ENCODE measurements at places on chromosomes 4 and X. TPM values are rescaled to one million over a fixed set of nuclear protein-coding genes. Genes with fewer than 3 reads are reported as not detected.
A peak's percentile ranks its signal among the peaks of the same experiment; 100 is the strongest.

Gene FAT1
- total RNA-seq = 124 TPM

DNA sequence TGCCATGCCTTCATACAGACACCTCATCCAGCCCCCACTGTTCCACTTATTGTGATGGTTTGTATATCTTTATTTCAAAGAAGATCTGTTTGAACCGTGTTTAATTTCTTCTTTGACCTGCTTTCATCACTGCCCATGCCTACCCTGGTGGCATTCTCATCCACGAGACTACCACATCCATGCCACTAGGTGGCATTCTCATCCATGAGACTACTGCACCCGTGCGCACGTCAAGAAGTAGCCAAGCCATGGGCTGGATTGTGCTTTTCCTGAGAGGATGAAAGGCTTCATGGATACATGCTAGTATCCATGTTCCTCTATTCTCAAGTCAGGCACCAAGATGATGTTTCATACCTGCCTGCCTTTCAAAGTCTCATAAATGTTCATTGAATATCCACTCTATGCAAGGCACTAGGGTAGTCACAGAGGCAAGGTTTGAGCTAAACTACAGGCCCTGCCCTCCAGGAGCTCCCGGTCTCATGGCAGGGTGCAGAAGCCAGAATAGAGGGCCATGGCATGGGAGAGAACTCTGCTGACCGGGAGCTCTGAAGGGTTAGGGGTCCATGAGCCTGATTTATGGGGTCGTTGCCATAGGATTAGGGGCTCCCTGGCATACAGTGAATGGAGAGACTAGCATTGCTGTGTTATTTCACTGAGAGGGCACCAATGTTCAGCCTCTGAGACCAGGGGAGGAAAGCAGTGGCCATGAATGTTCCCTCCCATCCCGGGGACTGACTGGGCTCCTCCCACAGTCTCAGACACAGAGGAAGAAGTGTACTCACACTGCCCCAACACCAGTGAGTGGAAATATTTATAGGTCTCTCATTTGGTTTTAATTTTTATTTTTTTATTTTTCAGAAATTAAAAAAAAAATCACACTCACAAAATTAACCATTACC is 24.8 kb upstream of the EOLA2 start:
- no peaks in the 10 kb centered on the region for H3K36me3 ChIP-seq
- H3K27me3 ChIP-seq = no peaks in the 10 kb centered on the region
- no peak overlapping the region for H3K27ac ChIP-seq
- no peaks in the 10 kb centered on the region for H3K4me1 ChIP-seq
- peak; percentile 61 for DNase-seq
- no peak overlapping the region for H3K4me3 ChIP-seq

Gene CXCL11
- 1.9 TPM for total RNA-seq

GRCh38 chrX:54044877-54045338 is 635 bp upstream of the PHF8 start:
- DNase-seq = no peak
- H3K27ac ChIP-seq = peak overlapping the region; percentile 99
- peaks cover 1% of the 10 kb centered on the region for H3K36me3 ChIP-seq
- H3K27me3 ChIP-seq = no peaks in the 10 kb centered on the region

GRCh38 chr4:2728221-2728620 is 27.9 kb downstream of the TNIP2 start:
- no peak for DNase-seq
- H3K4me1 ChIP-seq = no peaks in the 10 kb centered on the region
- no peaks in the 10 kb centered on the region for H3K27me3 ChIP-seq
- no peak overlapping the region for H3K27ac ChIP-seq
- no peaks in the 10 kb centered on the region for H3K36me3 ChIP-seq

GRCh38 chr4:6799091-6799490 is 16.6 kb downstream of the KIAA0232 start:
- H3K4me1 ChIP-seq = no peaks in the 10 kb centered on the region
- DNase-seq = no peak
- no peaks in the 10 kb centered on the region for H3K27me3 ChIP-seq
- no peaks in the 10 kb centered on the region for H3K36me3 ChIP-seq
- H3K27ac ChIP-seq = no peak overlapping the region

GRCh38 chr4:117814277-117815246 is 219.7 kb upstream of the NDST3 start:
- H3K4me1 ChIP-seq = peaks cover 30% of the 10 kb centered on the region
- peak; percentile 5 for DNase-seq
- no peak overlapping the region for H3K27ac ChIP-seq
- no peak overlapping the region for H3K4me3 ChIP-seq
- H3K36me3 ChIP-seq = no peaks in the 10 kb centered on the region

Gene NEUROG2
- total RNA-seq = not detected

- no peak overlapping the region for H3K4me3 ChIP-seq
- DNase-seq = peak; percentile 30
- no peaks in the 10 kb centered on the region for H3K4me1 ChIP-seq
- H3K27ac ChIP-seq = no peak overlapping the region
Measured at GRCh38 chrX:30935985-30936384, 46.9 kb upstream of the TAB3 start.

GRCh38 chr4:55397520-55398321 is 2.0 kb downstream of the TMEM165 start:
- H3K4me1 ChIP-seq = peaks cover 22% of the 10 kb centered on the region
- H3K27me3 ChIP-seq = no peaks in the 10 kb centered on the region
- peaks cover 9% of the 10 kb centered on the region for H3K36me3 ChIP-seq
- no peak for DNase-seq
- H3K27ac ChIP-seq = peak overlapping the region; percentile 81

DNA sequence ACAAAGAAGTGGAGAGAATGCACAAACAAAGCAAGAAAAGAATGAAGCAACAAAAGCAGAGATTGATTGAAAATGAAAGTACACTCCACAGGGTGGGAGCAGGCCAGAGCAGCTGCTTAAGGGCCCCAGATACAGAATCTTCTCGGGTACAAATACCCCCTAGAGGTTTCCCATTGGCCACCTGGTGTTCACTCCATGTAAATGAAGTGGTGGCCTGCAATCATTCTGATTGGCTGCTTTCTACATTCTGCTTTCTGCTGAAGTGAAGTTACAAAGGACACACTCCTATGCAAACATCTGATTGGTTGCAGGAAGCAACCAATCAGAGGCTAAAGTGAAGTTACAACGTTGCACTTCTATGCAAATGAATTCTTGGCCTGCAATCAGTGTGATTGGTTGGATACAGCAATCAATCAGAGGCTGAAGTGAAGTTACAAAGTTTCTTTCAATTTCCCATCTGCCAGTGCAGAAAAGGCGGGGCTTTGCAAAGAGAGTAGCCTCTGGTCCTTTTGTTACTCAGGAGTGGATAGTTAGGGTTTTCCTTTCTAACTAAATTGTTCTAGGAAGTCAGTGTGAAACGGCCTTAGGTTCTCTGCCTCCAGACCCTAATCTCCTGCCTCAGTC is 19.0 kb upstream of the GPC4 start:
- no peaks in the 10 kb centered on the region for H3K27me3 ChIP-seq
- 0 out of 2 replicates have a peak overlapping the region, but pooled peaks have one; percentile 45 for H3K27ac ChIP-seq
- H3K36me3 ChIP-seq = no peaks in the 10 kb centered on the region
- DNase-seq = peak; percentile 34

- no peak overlapping the region for H3K4me3 ChIP-seq
- DNase-seq = peak; percentile 44
- peaks cover 11% of the 10 kb centered on the region for H3K4me1 ChIP-seq
- peaks cover 74% of the 10 kb centered on the region for H3K27me3 ChIP-seq
Measured at GRCh38 chr4:1411436-1412375, 5.5 kb upstream of the NKX1-1 start.

GRCh38 chrX:115040417-115040816 is 23.0 kb upstream of the IL13RA2 start:
- no peak overlapping the region for H3K4me3 ChIP-seq
- no peaks in the 10 kb centered on the region for H3K36me3 ChIP-seq
- DNase-seq = peak; percentile 1

Gene GRID2
- 65.4 TPM for total RNA-seq

Gene CCSER1
- 3.4 TPM for total RNA-seq
